ENCODE measurements at places on chromosomes 7 and 10. TPM values are rescaled to one million over a fixed set of nuclear protein-coding genes. Genes with fewer than 3 reads are reported as not detected.

DNA sequence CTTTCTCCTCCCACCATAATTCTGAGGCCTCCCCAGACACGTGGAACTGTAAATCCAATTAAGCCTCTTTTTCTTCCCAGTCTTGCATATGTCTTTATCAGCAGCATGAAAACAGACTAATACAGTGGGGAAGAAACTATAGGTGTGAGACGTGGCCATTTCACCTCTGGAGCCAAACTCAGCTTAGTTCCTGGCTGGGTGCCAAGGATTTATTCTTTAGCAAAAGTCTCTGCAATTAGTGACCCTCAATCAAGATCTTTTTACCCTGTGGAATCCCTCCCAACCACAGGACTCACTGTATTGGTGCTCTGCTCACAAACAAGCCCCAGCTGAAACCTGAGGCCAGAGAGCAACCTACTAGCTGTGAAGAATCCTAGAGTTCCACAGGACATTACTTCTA, 28.1 kb upstream of the SFTPD start:
- no peak for DNase-seq

DNA sequence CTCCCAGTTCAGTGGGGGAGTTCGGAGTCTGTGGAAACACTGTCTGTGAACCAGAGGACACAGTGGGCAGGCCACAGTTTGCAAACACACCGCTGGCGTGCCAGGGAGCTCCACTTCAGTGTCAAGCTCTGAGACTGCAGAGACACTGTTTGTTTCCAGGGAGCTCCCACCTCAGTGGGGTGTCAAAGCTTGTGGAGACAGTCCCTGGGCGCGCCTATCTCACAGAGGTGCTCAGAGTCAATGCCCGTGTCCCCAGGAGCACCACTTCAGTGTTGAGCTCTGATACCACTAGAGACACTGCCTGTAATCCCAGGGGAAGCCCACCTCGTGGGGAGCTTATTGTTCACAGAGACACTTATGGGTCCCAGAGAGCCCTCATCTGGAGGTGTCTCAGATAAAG, 4.3 kb downstream of the MYO1G start:
- DNase-seq: no peak

GRCh38 chr10:109430799-109431198, 492.5 kb downstream of the XPNPEP1 start:
- no peak for DNase-seq

- DNase-seq: no peak
Measured at GRCh38 chr7:30887464-30887872, 24.2 kb upstream of the AQP1 start.

TCERG1L gene
- total RNA-seq: not detected

- DNase-seq: peak; percentile 33
Measured at GRCh38 chr7:131061818-131062217, 265.9 kb upstream of the MKLN1 start.

DNA sequence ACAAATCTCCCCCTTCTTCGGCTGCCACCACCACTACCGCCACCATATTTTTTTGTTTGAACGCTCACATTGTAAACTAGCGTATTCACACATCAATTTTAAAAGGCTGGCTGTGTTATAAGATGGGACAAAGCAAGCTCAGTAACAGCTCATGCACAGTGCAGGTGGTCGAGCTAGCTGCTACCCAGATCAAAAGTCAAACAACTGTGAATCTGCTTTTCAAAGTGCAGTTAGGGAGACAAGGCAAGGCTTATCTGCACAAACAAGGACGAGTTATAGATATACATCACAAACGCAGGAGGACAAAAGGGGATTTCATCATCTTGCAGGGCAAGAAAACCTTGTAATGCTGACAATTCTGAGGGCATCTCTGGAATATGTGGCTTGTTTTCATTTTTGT, 231.6 kb downstream of the VTI1A start:
- no peak for DNase-seq

DNA sequence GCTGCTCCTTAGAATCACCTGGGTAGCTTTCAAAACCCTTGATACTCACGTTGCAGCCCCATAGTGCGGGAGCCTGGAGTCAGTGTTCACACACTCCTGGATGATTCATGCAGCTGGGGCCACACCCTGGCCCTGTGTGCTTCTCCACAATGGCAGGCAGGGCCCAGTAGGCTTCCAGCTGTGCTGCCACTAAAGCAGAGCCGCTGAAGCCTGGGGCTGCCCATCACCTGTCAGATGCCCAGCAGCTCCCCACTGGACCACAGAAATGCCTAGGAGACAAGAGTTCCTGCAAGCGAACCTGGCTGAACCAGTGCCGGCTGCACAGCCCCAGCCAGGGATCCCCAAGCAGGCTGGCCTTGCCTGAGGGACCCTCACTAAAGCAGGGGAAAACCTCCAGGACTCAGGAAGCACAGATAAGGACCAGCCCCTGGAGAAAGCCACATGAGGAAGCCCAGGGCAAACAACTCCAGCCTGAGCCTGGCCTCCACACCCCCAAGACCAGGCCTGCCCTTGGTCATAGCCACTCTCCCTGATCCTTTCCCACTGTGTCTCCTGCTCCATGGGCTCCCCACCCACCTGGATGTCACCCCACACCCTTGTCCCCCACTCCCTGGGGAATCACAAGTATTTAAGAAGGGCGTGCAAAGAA, 111.9 kb downstream of the GRID1 start:
- DNase-seq: no peak

- no peak for DNase-seq
Measured at GRCh38 chr7:129530795-129531391, 28.6 kb downstream of the SMKR1 start.

GRCh38 chr7:38086857-38087256, 91.2 kb upstream of the STARD3NL start:
- DNase-seq: no peak

GRCh38 chr10:69451784-69452251, 553 bp downstream of the TSPAN15 start:
- peak; percentile 78 for DNase-seq

SFRP4 gene
- not detected for total RNA-seq

- DNase-seq: no peak
Measured at GRCh38 chr7:156487811-156488533, 152.6 kb upstream of the RNF32 start.

- DNase-seq: no peak
Measured at GRCh38 chr10:29249018-29249417, 39.9 kb upstream of the LYZL1 start.

GRCh38 chr7:141738592-141739013, 445 bp downstream of the SSBP1 start:
- DNase-seq: no peak

Data from HT-29 (cell line).